ENCODE measurements at places on chromosomes 5 and 9.

DNA sequence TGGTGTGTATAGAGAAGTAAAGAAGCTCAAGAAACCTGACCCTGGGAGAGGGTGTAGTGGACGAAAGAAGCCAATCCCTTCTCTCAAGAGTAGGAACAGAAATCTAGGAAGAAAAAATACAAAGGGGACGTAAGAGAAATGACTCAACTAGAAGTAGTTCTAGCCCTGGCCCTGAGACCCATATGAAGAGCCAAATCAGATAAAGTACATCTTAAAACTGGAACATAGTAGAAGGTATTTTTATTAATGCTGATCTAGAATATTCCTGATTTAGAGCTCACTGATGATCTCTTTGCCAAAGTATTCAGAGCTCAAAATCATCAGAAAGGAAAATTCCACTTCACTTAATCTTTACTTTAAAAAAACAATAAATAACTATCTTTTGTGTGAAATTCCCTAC, 184.8 kb downstream of the MLLT3 start:
- no peak for DNase-seq

- DNase-seq, result no peak
These were observed 66.1 kb upstream of the ADRA1B start for GRCh38 chr5:159850160-159850559.

DNA sequence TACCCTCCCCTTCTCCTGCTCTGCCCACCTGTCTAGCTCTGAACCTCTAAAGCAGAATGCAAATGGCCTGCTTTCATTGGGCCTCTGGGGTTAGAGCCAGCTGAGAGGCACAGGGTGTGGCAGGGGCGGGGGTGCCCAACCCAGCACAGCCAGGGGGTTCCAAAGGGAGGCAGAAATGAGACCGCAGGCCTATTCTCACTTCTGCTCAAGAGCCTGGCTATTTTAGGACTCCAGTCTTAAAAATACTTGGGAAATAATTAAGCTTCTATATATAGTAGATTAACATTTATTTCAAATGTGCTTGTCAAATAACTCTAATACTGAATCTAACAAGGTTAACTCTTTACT, 5.7 kb downstream of the QSOX2 start:
- no peak for DNase-seq

GRCh38 chr5:152689250-152689711, 284.2 kb upstream of the NMUR2 start:
- DNase-seq, result no peak

- DNase-seq, result no peak
These were observed 588 bp upstream of the PLPP1 start for GRCh38 chr5:55535199-55535905.

GRCh38 chr5:2286250-2286649, 403.5 kb upstream of the IRX4 start:
- DNase-seq, result no peak
